NCI-H1417 treated with DMSO at 0.1 percent for 48 hours (cell line): ENCODE measurements at places on chromosomes 3 and 15.

GRCh38 chr15:66713843-66714508, 11.9 kb downstream of the SMAD6 start:
- no peak for DNase-seq

- DNase-seq: no peak
Observed at GRCh38 chr3:151203051-151203420, at the start of gene GPR171. GPR171 (minus strand) TSS chr3:151203216; CDS start chr3:151199386, 3,830 bp downstream.

- no peak for DNase-seq
Observed at GRCh38 chr15:85964471-85964870, 115.2 kb upstream of the AGBL1 start.

GRCh38 chr15:29690765-29691475, 131.3 kb downstream of the TJP1 start:
- no peak for DNase-seq

DNA sequence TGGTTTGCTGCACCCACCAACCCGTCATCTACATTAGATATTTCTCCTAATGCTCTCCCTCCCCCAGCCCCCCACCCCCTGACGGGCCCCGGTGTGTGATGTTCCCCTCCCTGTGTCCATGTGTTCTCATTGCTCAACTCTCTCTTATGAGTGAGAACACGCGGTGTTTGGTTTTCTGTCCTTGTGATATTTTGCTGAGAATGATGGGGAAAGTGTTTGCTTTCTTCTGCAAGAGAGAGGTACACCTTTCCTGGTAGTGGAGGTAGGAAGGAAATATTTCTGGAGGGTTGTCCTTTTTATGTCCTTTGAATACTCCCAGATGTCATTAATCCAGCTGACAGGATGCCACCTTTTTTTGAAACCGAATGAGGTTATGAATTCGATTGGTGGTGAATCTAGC, 10.5 kb upstream of the SLC28A1 start:
- DNase-seq: no peak

DNA sequence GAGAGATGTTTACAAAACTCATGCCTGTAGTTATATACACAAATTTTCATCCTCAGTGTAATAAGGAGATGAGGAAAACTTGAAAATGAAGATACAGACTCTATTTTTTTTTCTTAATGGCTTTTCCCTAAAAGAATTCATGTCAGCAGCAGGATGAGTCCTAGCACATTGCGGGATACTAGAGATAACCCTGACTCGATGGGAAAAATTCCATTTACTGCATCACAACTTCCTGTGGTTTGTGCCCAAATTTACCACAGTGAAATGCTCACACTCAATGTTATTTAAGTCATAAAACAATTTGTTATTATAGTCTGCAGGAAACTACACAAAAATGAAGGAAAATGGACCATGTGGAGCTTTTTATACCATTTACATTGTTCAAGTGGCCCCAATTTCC, 581.9 kb upstream of the ZNF717 start:
- DNase-seq: no peak

DNA sequence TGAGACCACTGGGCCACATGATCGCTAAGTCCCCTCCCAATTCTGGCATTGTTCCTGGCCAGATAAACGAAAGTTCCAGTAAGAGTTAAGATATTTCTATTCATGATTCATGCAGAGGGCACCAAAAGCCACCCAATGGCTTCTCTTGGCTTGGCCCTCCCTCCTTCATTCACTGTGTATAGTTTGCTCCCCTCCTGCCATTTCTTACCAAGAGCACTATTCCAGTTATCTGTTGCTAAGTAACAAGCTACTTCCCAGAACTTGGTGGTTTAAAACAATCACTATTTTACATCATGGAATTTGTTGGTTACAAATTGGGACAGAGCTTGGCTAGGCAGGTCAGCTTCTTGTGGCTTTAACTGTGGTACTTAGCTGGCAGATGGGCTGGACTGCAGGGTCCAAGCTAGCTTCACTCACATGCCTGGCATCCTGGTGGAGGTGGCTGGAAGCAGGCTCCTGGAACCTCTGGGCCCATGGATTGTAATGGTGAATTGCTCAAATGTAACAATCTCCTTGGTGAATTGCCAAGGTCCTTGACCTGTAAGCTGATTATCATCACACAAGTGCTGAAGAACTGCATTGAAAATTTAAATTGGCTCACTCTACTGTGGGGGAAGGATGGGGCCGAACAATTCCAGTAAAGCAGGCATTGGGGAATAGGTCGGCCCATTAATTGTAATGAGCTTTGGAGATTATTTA, 16.6 kb downstream of the EAF1 start:
- DNase-seq: no peak

GRCh38 chr3:72727172-72727571, 121.1 kb downstream of the SHQ1 start:
- DNase-seq: no peak

DNA sequence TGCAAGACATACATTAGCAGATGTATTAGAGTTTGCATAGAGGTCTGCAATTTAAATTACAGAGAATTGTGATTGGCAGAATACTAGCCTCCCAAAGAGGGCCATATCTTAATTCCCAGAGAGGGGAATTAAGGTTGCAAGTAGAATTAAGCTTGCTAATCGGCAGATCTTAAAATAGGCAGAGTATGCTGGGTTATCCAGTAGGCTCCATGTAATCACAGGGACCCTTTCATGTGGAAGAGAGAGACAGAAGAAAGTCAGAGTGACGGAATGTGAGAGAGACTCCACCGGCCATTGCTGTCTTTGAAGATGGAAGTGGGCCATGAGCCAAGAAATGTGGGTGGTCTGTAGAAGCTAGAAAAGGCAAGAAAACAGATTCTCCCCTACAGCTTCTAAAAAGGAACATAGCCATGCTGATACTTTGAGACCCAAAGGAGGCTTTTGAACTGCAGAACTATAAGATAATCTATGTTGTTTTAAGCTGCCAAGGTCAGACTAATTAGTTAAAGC, 38.8 kb downstream of the IMPG2 start:
- no peak for DNase-seq

DNA sequence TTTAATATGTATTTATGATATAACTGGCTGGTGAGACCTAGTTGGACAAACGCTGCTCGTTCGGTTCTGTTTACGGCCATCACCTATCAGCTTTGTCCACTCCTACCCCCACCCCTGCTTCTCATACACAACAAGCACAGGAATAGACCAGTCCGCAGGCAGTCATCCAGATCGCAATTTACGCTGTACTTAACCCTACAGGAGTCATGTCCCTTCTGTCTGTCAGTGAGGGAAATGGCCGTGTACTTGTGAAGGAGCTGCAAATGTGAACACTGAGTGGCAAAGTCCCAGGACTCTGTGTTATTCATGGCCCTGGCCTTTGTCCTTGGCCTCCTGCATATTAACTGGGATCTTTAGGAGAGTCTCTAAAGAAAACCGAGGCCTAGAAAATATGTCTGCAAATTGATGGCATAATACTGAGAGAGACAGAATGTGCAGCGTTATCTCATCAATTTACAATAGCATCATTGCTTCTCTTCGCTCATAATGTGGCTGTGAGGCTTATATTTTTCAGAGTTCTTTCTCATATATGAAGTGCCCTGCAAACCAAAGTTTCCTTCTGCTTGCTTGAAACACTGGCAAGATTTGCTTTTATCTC, 7.2 kb upstream of the ABHD10 start:
- DNase-seq: peak; percentile 44

GRCh38 chr15:96470681-96471310, 140.3 kb downstream of the NR2F2 start:
- DNase-seq: no peak

DNA sequence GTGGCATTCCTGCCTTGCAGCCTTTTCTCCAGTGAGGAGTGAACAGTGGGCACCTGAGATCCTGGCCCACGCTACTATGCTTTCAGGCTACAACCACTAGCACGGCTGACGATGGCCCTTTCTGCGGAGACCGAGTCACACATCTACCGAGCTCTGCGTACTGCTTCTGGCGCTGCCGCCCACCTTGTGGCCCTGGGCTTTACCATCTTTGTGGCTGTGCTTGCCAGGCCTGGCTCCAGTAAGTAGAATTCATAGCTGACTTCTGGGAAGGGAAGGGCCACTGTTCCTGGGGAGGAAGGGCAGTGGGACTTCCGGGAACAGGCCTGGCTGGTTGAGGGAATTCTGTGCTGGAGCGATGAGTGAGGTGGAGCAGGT, 648 bp downstream of the CYB561D2 start:
- no peak for DNase-seq

DNA sequence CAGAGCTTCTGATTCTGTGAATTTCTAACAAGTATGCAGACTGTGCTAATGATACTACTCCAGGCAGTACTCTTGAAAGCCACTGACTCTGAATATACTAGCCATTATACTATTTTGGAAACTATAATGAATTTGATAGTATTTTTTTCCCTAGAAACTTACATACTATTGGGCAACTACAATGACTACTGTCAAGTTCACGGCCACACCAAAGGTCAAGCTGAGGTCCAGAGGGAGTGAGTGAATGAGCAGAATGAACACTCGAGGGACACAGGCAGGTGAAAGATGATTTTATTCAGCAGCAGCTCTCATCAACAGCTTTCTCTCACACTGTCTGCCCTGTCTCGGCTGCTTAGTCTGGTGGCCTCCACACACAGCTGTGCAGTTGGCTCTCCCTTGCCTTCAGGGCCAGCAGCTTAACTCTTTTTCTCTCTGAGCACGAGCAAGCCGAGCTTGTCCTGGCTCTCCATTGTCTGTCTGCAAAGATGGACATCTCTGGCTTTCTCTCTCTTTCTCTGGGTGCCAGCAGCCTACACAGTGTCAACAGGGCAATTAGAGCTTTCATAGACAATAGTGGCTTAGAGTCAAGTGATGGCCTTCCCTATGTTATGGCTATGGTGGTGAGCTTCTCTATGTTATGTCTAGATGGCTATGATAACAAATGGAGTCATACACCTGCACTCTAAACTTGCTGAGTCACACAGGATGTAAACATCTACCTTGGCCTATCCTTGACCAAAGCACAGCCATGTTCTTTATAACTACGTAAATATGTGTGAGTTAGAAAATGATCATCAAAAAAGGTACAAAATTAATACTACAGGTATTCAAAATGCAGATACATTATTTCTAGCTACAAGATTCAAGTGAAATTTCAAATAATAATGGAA, 362.4 kb downstream of the CGGBP1 start:
- DNase-seq: no peak

DNA sequence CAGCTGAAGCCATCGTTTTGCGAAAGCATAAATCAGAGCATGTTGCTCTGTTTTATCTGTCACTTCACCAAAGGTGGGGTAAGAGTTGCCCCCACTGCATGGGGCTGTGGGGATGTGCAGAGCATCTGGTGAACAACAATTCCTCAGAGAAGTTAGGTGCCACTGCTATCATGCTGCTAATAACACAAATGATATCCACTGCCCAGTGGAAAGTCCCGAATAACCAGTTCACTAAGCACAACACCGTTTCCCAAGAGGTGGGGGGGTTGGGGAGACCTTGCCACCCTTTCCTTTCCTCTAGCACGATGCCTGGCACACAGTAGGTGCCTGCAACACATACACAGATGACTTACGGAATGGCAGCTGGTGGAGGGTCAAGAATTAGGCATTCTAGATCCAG, 38.6 kb downstream of the FAM3D start:
- DNase-seq: no peak

- no peak for DNase-seq
Observed at GRCh38 chr3:187792521-187792920, 47.3 kb upstream of the BCL6 start.

- no peak for DNase-seq
Observed at GRCh38 chr3:165835431-165835830, 1.8 kb downstream of the BCHE start.

GRCh38 chr3:167032267-167032876, 347.7 kb downstream of the ZBBX start:
- DNase-seq: no peak

GRCh38 chr3:171039674-171040073, 13.2 kb upstream of the SLC2A2 start:
- no peak for DNase-seq

- no peak for DNase-seq
Observed at GRCh38 chr3:15694628-15695027, 93.1 kb downstream of the BTD start.

- DNase-seq: no peak
Observed at GRCh38 chr3:33687406-33688010, 30.5 kb downstream of the CLASP2 start.

- DNase-seq: no peak
Observed at GRCh38 chr3:109339714-109340648, 2.6 kb upstream of the DPPA4 start.

DNA sequence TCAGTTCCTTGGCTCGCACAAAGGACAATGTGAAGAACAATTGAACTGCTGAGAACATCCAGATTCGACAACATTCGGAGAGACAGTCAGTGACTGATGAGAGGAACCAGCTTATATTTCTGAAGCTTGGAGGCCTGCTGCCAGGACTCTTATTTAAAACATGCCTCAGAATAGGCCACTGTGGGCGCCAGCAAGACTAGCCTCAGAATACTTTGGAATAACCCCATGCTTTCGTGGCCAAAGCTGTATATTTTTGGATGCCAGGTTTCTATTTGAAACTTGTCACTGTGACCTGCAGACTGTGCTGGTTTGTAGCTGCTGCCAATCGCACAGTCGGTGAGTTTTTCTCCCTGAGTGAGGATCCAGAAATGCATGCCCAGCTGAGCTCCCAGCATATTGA, 129.9 kb upstream of the UBE3A start:
- no peak for DNase-seq

DNA sequence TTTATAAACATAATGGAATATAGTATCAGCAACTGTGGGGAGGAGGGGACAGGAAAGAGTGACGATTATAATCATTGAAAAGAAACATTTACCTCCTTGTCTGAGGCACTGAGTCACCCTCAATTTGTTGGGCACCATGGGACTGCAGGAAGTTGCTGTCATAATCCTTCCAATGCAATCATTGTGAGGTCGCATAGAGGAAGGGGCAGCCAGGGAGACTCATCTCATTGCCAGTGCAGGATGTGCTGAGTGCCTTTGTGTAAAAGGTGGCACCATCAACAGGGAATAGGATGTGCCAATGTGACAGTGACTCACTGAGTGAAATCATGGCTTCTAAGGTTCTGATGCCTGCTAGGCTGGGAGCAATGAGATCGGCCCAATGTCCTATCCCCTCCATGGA, 300.4 kb upstream of the ADAMTS9 start:
- no peak for DNase-seq

DNA sequence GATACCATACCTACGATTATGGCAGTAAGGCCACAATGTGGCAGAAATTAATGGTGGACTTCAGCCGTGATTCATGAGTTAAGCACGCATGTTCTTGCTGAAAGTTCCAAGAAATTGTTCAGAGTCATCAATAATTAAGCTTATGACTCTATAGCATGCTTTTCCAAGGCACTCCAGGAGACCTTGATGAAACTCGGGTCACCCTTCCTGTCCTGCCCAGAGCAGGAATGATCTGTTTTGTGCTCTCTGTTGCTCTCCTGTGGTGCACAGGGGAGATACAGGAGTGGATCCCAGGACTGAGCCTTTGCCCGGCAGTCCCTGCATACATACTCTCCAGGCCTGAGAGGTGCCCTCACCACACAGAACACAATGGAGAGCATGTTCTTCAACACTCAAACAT, 141.6 kb upstream of the SLC2A2 start:
- DNase-seq: no peak

DNA sequence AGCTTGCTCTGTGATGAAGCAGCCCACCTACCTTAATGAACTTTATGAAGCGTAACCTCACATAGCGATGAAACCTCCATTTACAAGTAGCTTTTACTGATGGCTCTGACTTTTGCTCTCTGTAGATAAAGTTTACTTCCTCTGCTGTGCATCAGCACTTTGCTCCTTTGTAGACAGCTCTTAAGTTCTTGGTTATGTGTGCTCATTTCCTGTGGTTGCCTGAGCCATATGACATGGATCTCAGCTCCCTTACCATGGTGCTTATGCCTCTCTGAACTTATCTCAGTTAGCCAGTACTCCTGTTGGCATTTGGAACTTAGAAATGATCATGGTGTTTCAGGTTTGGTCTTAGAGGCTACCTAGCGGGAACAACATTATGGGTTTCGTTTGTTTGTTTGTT, 7.8 kb downstream of the MFSD1 start:
- no peak for DNase-seq
